ENCODE measurements at places on chromosomes 16 and 17. TPM values are rescaled to one million over a fixed set of nuclear protein-coding genes. Genes with fewer than 3 reads are reported as not detected.

- DNase-seq: no peak
These were observed 139.5 kb downstream of the ZNF423 start for GRCh38 chr16:49716339-49716934.

- DNase-seq: no peak
These were observed 28.4 kb downstream of the MYH3 start for GRCh38 chr17:10628756-10629155.

DNA sequence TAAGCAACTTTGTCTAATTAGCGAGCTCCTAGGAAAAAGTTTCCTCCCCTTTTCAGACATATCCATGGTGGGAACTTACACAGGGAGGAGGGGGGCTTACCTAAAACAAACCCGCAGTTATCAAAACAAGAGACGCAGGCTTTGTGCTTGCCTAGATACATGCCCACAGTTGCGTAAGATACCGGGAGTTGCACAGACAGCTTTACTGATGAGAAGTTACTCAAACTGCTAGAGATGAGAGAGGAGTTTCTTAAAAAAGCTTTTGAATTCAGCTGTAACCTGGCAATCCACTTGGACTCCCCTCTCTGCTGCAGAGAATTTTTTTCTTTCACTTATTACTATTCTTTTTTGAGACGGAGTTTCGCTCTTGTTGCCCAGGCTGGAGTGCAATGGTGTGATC lies 6.8 kb upstream of the ZP2 start:
- DNase-seq: no peak

DNA sequence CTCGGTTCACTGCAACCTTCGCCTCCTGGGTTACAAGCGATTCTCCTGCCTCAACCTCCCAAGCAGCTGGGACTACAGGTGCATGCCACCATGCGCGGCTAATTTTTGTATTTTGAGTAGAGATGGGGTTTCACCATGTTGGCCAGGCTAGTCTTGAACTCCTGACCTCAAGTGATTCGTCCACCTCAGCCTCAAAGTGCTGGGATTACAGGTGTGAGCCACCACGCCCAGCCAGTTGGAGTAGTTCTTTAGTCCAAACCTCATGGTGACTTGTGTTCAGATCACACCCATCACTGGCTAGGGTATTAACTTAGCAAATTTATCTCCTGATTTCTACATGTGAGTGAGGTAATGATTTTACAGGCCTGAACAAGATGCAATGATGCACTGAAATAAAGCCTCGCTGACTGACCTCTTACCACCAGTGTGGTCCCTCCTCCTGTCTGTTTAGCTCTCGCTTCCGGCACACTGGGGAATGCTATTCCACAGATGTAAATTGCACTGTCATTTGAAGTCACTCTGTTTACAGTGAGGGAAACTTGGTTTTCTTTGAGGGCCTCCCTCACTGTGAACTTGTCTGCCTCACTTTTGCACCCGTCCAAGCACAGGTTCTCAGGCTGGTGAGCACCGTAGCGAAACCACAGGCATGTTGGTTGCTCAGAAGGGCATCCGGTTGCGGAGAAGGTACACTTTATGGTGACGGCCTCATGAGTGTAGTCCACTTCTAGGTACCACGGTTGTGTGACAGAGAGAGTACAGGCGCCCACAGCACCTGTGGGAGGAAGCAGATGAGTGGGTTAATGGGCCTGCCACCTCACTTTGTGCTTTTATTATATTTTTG lies 5.5 kb downstream of the IGSF6 start:
- no peak for DNase-seq

DNA sequence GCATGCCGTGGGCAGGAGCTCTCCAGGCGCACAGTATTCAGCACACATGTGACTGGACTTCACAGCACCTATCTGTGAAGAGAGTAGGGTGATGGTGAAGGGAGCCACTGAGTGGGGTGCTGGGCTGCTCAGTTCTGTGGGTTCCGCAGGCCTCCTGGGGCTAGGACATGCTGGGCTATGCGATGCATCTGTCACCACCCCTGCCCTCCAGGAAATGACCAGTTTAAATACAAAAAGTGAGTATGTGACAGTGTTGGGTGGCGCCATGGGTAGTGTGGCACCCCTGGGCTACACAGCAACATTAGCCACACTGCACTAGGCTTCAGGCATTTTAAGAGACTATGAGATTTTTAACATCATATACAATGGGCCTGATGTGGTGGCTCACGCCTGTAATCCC lies 28.6 kb downstream of the MYLK3 start:
- DNase-seq: no peak

The CNGB1 gene
- polyA plus RNA-seq: 0.08 TPM

The LITAFD gene
- polyA plus RNA-seq: 0.26 TPM

The ENKD1 gene
- 16.9 TPM for polyA plus RNA-seq
